ENCODE measurements at places on chromosomes 1 and 21.

- no peak for DNase-seq
Observed at GRCh38 chr1:81455481-81455880, 345.3 kb upstream of the ADGRL2 start.

DNA sequence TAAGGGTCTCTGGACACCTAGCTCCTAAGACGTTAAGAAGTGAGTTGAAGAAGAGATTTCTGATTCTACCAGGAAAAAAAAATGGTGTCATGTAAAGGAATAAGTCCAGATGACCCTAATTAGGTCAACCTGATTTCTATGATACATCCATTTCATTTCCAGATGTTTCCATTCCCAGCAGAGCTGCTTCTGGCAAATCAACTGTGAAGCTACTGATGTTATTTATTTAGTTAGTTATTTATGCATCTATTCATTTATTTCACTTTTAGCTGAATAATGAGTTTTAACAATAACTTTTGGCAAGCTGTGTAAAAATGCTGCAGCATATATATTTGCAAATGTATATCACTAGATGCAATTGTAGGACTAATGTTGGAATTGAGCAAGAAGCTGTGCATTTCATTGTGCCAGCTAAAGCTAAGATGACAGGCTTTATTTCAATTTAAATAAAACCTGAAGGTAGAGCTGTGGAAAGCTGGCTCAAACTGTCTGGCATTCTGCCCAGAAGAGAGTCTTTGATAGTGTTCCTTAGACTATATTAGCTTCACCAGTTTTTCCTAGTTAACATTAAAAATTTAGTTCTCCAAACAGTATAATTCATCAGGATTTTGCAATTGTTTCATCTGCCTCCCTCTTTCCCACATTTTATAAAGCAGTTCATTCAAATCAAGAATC lies 1164.4 kb upstream of the ADGRL4 start:
- no peak for DNase-seq

DNA sequence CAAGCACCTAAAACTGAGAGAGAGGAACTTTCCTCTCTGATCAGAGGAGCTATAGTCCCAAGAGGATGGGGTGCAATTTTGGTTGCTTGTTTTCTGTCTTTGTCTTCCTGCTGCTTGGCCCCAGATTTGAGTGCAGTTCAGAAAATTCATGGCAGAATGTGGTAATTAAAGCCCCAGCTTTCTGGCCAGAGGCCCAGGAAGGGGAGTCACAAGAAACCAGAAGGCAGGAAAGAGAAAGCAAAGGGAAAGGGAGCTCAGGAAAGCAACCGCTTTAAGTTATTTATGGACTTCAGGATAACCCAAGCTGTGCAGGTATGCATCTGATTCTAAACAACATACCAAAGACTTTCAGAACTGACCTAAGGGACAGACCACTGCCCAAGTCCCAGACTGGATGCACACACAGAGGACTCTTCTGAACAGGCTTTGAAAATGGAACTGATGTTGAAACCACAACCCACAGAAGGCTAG lies 88.8 kb downstream of the ST3GAL3 start:
- DNase-seq = no peak

- DNase-seq = no peak
Observed at GRCh38 chr1:230759369-230760065, 12.3 kb downstream of the CAPN9 start.

GRCh38 chr1:233143241-233143640 lies 152.3 kb downstream of the PCNX2 start:
- no peak for DNase-seq

DNA sequence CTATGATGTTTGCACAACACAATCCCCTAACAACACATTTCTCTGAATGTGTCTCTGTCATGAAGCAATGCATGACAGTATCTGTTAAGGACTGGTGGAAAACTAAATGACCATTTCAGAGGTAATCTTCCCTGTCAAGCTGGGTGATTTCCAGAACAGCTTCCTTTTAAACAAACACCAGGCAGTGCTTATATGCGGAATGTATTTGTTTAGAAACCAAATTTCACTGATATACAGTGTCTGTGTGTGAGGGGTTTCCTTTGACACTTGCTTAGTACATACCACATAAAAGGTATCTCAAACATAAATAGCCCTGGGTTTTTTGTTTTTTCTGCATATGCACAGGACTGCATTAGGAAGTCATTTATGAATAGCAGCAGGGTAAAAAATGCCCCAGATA lies 95.6 kb downstream of the TGFBR3 start:
- no peak for DNase-seq

DNA sequence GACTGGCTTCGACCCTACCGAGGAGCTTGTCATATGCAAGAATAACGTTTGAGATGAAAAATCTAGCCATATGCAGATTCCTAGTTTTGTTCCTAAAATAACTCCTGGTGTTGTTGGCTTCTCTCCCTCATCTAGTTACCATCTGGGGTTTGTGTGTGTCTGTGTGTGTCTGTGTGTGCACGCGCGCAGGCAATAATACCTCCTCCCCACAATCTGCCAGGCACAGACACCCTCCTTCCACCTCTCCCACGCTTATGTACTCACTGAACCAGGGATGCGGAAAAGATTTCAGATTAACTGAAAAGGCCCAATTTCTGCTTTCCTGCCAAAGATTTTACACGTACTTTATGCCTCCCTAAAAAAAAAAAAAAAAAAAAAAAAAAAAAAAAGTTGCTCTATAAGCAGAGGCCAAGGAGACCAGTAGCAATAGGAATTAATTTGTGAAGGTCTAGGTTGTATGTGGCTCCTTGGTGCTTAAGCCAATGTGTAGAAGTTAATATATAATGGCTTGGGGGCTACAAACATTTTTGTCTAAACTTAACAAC lies 452.7 kb downstream of the NUF2 start:
- DNase-seq = no peak

DNA sequence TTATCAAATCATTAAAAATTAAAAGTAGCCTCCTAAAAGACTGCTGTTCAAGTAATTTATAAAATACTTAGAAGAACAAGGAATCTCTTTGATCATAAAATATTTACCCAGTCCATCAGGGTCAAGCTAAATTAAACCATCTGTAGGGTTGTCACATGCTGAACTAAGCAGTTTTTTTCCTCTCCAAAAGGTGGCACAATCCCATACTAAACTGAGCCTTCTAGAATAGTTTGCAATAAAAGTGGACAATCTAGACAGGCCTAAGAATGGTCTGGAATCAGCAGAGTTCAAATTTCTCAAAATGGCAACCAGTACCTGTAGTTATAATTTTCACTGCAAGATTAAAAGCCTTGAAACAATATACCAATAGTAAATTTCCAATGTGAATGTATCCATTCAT lies 194.8 kb downstream of the EIF4G3 start:
- DNase-seq = no peak

GRCh38 chr1:185732951-185733350 lies 1.2 kb upstream of the HMCN1 start:
- DNase-seq = no peak

DNA sequence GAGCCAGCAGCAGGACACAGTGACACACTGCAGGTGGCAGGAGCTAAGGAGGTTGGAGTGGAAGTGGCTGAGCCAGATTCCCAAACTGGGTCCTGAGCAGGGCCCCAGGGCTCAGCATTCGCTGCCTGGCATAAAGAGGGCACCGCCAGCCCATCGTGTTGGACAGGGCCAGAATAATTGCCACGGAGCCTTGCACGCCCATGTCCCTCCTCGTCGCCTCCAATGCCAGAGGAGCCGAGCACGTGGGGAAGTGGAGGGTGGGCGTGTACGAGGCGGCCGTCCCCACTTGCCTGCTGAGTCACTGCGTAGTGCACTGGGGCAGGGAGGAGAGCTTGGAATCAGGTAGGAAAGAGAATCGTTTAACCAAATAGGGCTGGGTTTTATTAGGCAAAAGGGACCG lies 26.1 kb upstream of the LRRC47 start:
- no peak for DNase-seq

- no peak for DNase-seq
Observed at GRCh38 chr1:231681006-231681405, 54.4 kb downstream of the DISC1 start.

- peak; percentile 37 for DNase-seq
Observed at GRCh38 chr21:42818328-42818749, 61.0 kb downstream of the WDR4 start.

DNA sequence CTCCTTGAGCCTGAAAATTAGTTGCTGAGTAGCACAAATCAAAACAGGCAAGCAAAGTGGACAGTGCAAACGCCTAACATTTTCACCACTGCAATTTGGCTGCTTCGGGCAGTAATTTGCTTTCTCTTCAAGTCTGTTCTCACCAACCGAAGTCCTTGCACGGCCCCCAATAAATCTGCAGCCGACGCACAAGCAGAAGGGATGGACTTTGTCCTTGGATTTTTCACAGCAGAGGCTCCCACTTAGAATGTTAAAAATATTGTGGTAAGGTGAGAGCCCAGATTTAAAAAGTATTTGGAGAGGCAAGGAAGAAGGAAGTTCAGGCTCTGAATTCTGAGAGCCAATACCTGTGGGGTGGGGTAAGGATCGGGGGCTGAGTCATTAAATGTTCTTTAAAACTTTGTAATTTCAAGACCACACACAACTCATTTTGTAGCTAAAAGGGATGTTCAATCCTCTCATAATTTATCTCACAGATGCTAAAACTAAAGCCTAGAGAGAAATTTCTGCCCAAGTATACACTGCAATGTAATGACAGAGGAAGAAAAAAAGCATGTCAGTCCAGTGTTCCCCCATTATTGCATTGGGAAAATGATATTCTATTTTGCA lies 6.2 kb downstream of the CD247 start:
- no peak for DNase-seq

GRCh38 chr1:196910215-196910614 lies 22.4 kb downstream of the CFHR4 start:
- DNase-seq = no peak

GRCh38 chr1:37708471-37708870 lies 16.2 kb downstream of the CDCA8 start:
- no peak for DNase-seq

DNA sequence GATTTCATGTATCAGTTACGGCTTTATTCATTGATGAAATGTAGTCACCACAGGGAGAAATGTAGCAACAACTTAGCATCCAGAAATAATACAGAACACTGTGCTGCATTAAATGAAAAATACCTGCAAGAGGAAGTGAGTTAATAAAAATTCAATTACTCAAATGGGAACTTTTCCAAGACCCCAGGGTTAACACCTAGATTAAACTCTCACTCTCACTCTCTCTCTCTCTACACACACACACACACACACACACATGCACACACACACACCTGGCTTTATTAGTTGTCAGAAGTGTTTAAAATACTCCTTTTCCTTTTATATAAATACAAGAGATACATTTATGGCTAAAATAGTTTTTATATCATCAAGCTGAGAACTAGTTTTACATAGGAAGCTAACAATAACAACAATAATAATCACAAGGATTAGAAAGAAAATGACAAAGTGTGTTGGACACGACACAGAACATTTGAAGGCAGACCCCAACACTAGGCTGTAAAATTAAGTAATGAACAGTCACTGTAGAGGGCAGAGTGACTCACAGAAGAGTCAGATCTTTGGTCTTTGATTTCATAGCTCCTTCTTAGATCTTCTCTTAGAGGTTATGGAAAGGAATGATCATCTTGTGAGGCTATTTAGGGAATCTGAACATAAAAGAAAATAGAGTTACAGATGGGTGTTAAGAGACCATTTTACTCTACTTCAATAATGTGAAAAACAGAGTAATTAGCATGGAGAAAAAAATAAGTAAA lies 1266.0 kb upstream of the ADGRL2 start:
- no peak for DNase-seq

DNA sequence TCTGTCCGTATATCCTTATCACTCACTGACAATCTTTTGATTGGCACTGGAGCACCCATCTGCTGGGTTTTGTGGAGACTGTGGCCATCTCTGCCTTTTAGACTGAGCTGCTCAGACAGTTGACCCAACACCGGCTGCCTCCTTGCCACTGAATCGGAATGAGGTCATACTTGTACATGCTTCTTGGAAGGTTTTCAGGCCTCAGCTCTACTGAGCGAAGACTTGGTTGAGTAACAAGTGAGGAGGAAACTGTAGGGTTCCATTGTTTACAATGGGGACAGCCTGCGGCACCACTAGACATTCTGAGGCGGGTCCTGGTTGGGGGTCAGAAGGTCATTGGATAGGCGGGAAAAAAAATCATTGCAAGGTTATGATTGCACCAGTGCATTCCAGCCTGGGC lies 320.3 kb downstream of the KIF26B start:
- DNase-seq = no peak
